ENCODE measurements at places on chromosomes 7 and 10. TPM values are rescaled to one million over a fixed set of nuclear protein-coding genes. Genes with fewer than 3 reads are reported as not detected.

Gene SLC39A12
- total RNA-seq = not detected

Gene NME8
- total RNA-seq = not detected

Gene PDE6C
- not detected for total RNA-seq

Gene SEMA3E
- 2.3 TPM for total RNA-seq
